ENCODE measurements at places on chromosomes 7 and 10. TPM values are rescaled to one million over a fixed set of nuclear protein-coding genes. Genes with fewer than 3 reads are reported as not detected.
A peak's percentile ranks its signal among the peaks of the same experiment; 100 is the strongest.

GRCh38 chr10:42476101-42476500 lies 162.3 kb downstream of the ZNF33B start:
- H3K27ac ChIP-seq, result no peak overlapping the region
- no peaks in the 10 kb centered on the region for H3K36me3 ChIP-seq
- no peak for DNase-seq

Gene ACSM6
- 0.66 TPM for total RNA-seq

GRCh38 chr7:158351481-158351880 lies 236.1 kb downstream of the PTPRN2 start:
- no peaks in the 10 kb centered on the region for H3K4me1 ChIP-seq
- no peaks in the 10 kb centered on the region for H3K27me3 ChIP-seq
- DNase-seq, result peak; percentile 33
- no peak overlapping the region for H3K27ac ChIP-seq

Gene CREM
- total RNA-seq, result 41.6 TPM

DNA sequence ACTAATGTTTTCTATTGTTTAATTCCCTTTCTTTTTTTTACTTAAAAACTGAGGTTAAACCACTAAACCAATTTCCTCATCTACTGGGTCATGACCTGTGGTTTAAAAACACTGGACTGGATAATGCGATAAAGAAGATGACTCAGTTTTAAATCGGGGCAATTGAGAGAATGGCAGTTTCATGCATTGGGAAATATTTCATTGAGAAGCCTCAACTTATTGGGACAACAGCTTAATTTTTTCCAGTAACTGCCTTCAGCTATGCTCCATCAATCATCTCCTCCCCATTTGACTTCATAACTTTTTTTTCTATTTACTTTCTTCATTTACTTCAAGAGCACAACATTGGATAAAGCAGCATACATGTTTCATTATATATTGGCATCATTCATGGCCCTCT lies 61.8 kb upstream of the MET start:
- no peak overlapping the region for H3K27ac ChIP-seq
- no peaks in the 10 kb centered on the region for H3K27me3 ChIP-seq
- H3K4me3 ChIP-seq, result no peak overlapping the region
- no peaks in the 10 kb centered on the region for H3K4me1 ChIP-seq
- DNase-seq, result no peak
- no peaks in the 10 kb centered on the region for H3K36me3 ChIP-seq

Gene ZNF467
- total RNA-seq, result 5.9 TPM

Data from breast epithelium (tissue), 4 donors.